ENCODE measurements at places on chromosomes 16 and 17. TPM values are rescaled to one million over a fixed set of nuclear protein-coding genes. Genes with fewer than 3 reads are reported as not detected.
A peak's percentile ranks its signal among the peaks of the same experiment; 100 is the strongest.

Gene C16orf89
- total RNA-seq, result 0.56 TPM

Gene SEZ6L2
- 2.9 TPM for total RNA-seq

Gene KCNH6
- total RNA-seq, result not detected

Gene GCGR
- 0.08 TPM for total RNA-seq

Gene RHBDF1
- 21.8 TPM for total RNA-seq

Gene GLP2R
- total RNA-seq, result not detected

- peak; percentile 22 for ATAC-seq
These were observed 19.6 kb downstream of the DNAH17 start for GRCh38 chr17:78557598-78558039.

- ATAC-seq, result no peak
These were observed 98.7 kb downstream of the TRIM37 start for GRCh38 chr17:59007995-59008394.

DNA sequence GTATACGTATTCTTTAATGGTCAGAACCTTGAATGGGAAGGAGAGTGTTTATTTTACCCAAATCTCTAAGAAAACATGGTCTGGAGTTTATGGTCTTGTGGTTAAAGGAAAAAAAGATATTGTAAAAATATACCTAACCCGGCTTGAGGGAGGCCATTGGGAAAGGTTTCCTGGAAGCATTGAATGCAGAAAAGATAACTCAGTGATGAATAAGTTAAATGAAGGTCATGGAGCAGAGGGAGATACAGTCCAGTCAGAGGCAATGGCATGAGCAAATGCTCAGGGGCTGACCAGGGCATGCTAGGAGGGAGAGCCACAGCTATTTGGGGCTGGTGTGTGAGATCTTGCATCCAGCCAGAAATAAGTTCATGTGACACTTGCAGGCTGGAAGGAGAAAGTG, 430.4 kb upstream of the CDH5 start:
- no peak for ATAC-seq

DNA sequence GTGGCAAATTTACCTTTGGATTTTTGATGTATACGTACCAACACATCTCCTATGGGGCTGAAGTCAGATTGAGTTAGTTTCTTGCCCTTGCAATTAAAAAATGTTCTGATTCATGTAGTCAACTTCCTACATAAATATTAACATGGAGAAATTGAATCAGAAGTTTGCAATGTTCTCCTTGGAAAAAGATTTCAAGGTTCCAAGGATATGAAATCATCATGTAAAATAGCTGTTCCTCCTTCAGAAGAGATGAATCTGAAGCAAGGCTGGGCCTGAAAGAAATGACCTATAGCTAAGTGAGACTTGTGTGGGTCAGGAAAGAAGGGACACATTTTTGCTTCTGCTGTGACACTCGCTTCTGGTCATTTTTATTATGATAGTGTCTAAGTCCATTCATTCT, 131.7 kb downstream of the RGS9 start:
- ATAC-seq, result no peak

GRCh38 chr17:81221842-81222619, 734 bp downstream of the CEP131 start:
- ATAC-seq, result peak; percentile 12

- ATAC-seq, result peak; percentile 43
These were observed 631 bp downstream of the CDH3 start for GRCh38 chr16:68645494-68646388.

DNA sequence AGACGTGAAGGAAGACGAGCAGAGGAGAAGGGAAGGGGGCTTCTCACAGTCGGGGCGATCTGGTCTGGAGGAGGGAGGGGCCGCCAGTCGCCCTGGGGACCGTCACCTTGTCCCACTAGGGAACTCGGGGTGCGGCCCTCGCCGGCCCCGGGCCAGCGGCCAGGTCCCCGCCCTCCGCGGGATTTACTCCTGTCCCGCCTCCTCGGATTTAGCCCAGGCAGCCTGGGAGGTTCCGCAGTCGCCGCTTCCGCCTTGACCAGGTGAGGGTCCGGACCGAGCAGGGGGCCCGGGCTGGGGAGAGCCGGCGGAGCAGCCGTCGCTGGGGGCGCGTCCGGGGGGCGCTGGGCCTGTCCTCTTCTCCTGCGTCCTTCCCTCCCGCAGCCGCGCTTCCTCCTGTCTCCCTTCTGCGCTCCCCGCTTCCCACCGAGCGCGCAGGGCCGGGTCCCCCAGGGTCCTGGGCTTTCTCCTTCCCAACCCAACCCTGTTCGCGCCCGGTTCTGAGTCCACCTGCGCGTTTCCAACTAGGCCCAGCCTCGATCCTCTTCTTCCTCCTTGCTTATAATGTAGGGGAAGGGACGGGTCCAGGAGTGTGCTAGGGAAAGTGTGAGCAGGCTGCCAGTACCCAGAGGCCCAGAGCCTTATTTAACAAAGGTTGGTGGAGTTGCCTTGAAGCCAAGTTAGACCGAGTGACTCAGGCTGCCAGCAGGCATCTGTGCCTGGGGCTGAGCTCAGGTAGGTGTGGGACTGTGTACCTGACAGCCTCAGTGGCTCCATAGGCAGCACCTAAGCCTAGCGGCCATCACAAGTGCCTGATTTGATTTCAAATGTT, at the start of gene TNK1:
TNK1 (plus strand) TSS at position 235 of the 829 bp plus-strand sequence. CDS start 1,838 bp downstream, outside the sequence.
- peak; percentile 74 for ATAC-seq

GRCh38 chr17:78114831-78115723, 13.5 kb downstream of the TMC6 start:
- no peak for ATAC-seq

DNA sequence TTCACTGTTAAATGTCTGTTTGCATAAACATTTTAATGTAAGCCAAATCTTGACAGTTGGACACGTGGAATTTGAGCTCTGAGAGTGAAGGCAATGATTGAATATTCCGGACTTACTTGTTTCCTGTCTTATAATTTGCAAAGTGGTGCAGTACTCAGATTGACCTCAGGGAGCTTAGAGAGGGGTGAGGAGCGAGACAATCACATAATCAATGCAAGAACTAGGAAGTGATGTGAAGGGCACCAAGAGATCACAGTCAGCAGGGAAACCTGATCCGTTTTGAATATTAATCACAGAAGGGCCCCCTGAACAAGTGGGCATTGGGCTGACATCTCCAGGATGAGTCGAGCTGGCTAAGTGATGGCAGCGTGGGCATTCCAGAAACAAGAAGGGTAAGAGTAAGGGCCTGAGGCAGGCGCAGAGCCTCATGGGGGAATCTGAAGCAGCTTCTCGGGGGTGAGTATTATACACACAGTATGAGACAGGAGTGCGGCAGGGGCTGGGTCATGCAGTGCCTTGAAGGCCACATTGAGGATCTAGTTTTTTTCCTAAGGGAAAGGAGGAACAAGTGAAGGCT, 26.1 kb downstream of the TEX2 start:
- no peak for ATAC-seq

- no peak for ATAC-seq
These were observed 7.1 kb upstream of the MPP2 start for GRCh38 chr17:43914451-43914850.

DNA sequence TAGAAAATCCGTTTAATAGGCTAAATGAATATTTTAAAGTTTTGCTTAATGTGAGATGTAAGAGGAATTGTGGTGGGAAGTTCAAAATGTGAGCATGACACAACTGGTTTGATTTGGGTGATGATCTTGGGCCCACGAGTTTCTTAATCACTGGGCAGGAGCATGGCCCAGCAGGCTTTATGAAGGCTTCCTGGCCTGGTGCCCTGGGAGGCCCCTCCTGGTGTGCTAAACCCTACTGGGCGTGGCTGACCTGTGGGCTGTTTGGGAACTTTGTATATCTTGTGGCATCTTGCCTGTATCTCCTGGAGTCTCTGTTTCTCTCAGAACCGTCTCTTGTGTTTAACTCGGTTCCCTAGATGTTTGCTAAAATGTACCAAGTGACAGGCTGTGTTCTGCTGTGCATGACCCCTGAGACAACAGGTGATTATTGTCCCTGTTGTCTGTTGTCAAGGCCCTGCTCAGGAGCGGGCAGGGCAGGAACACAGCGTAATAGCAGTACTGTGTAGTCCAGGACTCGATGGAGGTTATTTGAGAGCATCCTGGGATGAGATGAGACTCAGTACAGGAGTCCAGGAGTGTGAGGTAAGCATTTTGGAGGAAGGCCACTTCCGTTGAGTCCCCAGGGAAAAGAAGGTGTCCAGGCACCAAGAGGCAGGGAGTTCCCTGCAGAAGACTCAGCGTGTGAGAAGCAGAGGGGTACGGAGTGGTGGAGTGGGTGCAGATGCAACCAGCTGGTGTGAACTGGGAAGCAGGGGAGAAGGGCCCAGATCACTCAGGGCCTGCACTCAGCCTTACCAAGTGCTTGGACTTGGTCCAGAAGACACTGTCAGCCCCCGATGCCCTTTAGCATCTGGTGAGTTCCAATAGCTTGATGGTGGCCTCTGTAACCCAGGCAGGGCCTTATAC, 48.5 kb downstream of the B9D1 start:
- peak; percentile 57 for ATAC-seq

DNA sequence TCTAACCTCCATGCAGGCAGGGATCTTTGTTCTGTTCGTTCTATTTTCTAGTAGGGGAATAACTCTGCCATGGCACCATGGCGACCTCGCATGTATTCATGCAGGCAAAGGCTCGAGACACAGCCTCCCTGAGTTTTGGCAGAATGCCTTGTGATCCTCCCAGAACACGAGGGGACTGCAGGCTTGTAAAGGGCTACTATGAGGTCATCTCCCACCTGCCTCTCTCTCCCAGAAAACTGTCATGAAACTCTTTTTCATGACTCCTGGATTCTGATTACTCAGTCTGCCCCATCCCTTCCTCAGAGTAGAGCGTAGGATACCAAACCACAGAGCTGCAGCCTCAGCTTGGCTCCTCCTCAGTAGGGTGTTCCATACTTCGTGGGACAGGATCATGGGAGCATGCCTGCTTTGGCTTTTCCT, 64.3 kb downstream of the IGF2BP1 start:
- no peak for ATAC-seq

DNA sequence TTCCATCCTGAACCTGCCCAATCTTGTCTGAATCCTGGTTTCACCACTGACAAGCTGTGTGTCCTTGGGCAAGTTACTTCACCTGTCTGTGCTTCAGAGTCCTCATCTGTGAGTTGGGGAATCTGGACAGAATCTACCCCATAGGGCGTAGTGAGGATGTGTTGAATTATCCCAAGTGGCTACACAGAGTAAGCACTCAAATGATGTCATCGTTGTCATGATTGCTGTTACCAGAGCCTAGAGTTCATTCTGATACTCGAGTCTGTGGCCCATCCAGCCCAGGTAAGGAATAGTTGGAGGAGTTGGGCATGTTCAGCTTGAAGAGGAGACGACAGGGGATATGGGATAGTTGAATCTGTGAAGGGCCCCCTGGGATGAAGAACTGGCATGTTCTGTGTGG, 45.9 kb downstream of the MAPT start:
- ATAC-seq, result no peak
